ENCODE measurements at places on chromosomes 5 and 9. TPM values are rescaled to one million over a fixed set of nuclear protein-coding genes. Genes with fewer than 3 reads are reported as not detected.

OR13D1 gene
- not detected for total RNA-seq

KIAA1958 gene
- 31.9 TPM for total RNA-seq

CBY3 gene
- 0.64 TPM for total RNA-seq

SH3TC2 gene
- 2.6 TPM for total RNA-seq

BHMT2 gene
- total RNA-seq: 0.82 TPM
